Right renal cortex interstitium (tissue), 3 donors: ENCODE measurements at places on chromosomes 1 and 21.

GRCh38 chr1:15246960-15247614 is at the start of gene FHAD1:
TSS of gene FHAD1 (plus strand) at chr1:15247223. CDS start at chr1:15251785, 4,562 bp downstream.
- DNase-seq, result peak; percentile 71

DNA sequence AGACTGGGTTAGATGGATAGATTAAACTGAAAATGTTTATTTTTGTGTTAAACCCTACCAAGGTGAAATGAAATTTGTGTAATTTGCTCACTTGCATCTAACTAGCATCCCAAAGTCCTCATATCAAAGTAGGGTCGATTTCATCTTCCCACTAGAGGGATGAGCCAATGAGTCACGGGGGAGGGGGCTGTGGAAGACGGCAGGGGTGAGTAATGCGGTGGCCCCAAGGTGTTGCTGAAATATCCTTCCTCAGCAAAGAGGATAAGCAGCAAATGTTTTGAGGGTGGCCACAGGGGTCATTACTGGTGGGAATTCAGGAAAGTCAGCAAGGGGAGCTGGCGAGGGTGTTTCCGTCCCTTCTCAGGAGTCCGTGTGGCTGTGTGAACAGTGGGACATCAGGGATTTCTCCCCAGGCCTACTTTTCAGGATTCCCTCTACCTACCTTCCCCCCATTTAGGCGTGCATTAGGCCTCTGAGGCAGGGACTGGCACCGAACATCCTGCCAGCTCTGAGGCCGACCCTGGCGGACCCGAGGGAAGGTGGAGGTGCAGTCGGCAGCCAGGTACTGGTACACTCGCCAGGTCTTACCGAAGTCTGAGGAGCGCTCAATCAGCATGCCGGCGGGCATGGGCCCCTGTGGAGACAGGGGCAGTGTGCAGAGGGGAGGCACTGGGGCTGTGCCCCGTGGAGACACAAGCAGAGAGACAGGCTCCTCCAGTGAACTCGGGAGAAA is 18.1 kb downstream of the LAMB3 start:
- DNase-seq, result no peak

DNA sequence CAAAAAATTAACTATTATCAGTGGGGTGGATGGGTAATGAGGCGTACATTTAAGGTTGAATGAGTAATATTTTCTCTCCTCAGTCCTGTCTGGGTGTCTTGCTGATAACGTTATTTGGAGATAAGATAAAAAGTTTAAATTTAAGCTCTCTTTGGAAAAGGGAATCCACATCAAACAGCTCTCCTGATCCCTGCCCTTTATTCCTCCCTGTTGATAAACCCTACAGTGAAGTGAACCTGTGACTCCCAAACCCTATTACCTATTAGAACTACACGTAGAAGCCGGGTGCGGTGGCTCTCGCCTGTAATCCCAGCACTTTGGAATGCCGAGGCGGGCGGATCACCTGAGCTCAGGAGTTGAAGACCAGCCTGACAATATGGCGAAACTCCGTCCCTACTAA is 9.9 kb upstream of the GPR161 start:
- DNase-seq, result no peak

DNA sequence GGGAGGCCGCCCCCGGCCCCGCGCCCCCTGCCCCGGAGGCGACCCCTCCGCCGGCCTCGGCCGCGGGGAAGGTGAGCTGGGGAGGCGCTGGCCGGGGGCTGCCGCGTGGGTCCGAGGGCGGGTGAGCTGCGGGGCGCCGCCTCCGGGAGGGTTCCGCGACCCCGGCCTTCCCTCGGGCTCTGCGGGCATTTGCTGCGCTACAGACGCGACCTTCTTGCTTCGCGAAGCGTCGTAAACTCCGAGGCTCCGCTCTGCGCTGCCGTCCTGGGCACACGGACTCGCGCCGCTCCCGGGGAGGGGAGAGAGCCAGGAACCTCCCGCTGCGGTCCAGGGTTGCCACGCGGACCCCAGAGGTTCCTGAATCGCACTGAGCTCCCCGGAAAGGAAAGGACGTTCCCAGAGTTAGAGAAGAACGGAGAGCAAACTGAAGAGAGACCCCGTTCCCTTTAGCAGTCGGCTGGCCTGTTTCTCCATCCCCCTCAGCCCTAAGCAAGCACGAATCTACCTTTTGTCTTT is 345 bp downstream of the SLX9 start:
- DNase-seq, result no peak

- DNase-seq, result no peak
Measured at GRCh38 chr21:45644041-45644906, 749 bp downstream of the PCBP3 start.

DNA sequence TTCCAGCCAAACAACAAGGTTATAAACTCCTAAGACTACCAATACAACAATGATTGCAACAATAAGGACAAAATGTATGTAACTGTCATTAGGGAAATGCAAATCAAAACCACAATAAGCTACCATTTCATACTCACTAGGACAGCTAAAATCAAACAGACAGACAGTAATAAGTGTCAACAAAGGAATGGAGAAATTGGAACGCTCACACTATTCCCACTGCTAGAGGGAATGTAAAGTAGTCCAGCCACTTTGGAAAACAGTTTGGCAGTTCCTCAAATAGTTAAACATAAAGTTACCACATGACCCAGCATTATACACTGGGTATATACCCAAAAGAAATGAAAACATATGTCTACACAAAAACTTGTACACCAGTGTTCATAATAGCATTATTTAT is 9.3 kb downstream of the PRKAB2 start:
- no peak for DNase-seq

DNA sequence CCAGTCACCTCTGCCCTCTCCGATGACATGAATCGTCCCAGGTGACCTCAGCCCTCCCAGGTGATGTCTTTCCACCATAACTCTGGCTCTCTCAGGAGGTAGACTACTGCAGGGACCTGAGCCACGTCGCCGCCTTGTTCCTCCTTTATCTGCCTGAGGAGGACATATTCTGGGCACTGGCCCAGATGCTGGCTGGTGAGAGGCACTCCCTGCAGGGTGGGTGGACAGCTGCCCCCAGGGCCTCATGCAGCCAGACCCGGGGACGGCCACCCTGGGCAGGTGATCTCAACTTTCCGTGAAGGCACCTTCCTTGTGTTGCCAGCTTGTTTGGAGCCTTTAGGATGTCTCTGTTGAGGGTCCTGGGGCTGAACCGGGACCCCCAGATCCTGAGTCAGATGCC is 13.9 kb upstream of the ZBTB17 start:
- no peak for DNase-seq

DNA sequence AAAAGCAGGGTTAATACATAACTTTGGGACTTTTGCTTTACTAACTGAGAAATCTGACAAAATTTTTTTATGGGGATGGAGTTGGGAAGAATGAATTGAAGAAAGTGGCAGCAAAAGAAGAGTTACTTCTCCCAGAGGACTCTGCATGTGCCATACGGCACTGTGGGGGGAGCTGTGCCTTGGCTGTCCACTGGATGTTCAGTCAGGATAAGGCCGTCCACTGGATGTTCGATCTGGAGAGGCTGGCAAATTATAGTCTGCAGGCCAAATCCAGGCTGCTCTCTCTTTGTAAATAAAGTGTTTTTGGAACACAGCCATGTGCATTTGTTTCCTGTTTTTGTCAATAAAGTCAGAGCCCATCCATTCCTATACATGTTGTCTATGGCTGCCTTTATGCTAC is 4.5 kb upstream of the MAP3K7CL start:
- no peak for DNase-seq

GRCh38 chr1:40630488-40631223 is 34.8 kb downstream of the RIMS3 start:
- DNase-seq, result peak; percentile 15

GRCh38 chr1:216388558-216388957 is 34.7 kb downstream of the USH2A start:
- no peak for DNase-seq

GRCh38 chr1:171379846-171380245 is 65.9 kb downstream of the FMO4 start:
- DNase-seq, result no peak

DNA sequence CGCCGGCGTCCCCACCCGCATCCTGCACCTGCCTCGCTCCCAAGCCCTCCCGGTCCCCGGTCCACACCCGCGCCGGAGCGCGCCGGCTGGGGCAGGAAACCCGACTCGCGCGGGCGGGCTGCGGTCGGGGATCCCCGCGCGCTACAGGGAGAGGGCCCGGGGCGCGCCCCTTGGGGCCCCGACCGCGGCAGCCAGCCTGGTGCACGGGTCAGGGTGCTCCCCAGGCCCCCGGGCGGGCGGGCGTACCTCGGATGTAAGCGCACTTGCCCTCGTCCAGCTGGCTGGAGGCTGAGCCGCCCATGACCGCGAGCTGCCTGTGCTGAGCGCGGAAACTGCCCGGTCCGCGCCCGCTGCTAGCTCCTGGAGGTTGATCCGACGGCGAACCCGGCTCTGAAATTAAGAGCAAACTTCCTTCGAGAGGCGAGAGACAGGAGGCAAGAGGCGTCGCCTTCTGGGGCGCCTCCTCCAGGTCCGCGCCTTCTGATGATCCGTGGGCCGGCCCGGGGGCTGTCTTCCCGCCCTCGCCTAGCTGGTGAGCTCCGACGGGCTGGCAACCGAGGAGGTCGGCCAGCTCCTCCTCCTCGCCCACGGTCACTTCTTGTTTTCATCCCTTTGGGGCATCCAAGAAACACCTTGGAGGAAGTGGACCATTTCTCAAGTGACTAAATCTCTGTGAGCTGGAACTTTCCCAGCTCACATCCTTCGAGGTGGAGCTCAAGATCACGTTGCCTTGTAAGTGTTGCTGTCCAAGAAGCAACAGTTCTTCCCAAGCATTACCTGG is at the start of gene NIBAN1:
Gene NIBAN1, minus strand, starts transcription at position 453 of the 781 bp plus-strand sequence. Its CDS starts 152 bp downstream, at position 301.
- DNase-seq, result no peak

DNA sequence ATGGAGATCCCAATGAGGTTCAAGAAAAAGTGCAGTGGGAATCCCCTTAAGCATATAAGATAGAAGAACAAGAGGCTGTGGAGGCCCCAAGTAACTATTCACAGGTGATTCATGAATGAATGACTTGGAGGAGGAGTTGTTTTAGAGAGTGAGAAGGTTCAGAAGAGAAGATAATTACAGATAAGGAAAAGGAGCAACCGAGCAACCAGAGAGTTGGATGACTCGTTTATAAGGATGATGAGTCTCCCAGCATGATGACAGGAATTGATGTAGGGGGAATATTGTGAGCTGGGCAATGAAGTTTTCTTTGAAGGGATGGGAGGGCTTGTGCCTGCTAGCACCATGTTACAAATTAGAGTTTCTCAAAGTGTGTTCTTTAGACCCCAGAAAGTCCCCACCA is 9.8 kb downstream of the C8A start:
- no peak for DNase-seq

DNA sequence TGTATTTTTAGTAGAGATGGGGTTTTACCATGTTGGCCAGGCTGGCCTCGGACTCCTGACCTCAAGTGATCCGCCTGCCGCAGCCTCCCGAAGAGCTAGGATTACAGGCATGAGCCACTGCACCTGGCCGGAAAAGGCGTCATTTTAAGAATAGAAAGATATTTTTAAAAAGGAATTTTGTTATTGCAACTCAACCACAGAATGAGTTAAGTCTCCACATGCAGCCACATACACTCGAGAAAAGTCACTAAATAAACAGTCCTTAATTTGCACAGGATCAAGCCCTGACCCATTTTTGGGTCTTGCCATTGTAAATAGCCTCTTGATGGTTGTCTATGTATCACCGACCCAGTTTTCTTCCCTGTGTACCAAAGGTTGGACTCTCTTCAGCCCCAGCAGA is 85.5 kb downstream of the FBXO2 start:
- no peak for DNase-seq

GRCh38 chr1:44242746-44243145 is 29.5 kb downstream of the DMAP1 start:
- no peak for DNase-seq

GRCh38 chr1:4655674-4656532 is 1.5 kb downstream of the AJAP1 start:
- no peak for DNase-seq

DNA sequence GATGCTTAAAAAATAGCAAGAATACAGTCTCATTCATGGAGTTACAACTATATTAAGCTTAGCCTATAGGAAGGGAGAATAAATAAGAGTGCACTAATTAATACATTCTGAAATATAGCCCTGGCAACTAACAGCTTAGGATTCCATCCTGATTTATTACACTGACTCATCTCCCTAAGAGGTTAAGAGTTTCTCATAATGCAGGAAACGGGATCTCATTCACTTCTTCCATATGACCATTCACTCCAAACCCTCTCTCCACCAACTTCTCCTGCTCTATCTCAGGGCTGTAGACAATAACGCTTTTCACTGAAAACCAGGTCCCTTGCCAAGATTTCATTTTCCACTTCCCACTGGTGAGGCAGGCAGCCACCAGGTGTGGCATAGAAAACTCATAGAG is 168.5 kb upstream of the PLD5 start:
- no peak for DNase-seq

- DNase-seq, result no peak
Measured at GRCh38 chr21:44271558-44272283, 10.0 kb upstream of the DNMT3L start.

DNA sequence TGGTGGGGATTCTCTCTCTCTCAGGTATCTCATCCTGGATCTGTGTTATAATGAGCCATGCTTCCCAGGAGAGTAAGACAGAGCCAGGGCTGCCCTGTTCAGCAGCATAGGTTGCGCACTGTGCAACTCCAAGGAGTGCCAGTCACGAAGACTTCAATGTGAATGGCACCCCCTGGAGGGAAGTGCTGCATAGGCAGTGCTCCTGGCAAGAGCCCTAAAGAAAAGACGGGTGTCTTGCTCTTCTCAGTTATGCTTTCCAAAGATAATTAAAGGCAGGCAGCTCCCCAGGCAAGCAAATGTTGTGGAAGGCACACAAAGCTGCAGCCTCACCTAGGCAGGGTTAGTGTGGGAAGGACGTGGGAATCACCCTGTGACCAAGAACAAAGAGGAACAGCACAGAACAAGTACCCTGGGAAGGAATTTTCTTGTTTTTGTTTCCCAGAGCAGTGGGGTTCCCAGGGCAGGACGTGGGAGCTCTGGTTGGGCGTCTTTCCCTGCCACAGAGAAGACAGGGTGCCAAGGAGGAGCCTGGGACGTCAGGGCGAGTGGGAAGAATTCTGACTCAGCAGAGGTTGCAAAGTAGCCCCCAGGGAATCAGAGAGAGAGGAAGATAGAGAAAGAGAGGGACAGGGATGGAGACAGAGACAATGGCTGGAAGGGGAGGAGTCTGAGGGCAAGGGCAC is 120.9 kb downstream of the KCNN3 start:
- no peak for DNase-seq

DNA sequence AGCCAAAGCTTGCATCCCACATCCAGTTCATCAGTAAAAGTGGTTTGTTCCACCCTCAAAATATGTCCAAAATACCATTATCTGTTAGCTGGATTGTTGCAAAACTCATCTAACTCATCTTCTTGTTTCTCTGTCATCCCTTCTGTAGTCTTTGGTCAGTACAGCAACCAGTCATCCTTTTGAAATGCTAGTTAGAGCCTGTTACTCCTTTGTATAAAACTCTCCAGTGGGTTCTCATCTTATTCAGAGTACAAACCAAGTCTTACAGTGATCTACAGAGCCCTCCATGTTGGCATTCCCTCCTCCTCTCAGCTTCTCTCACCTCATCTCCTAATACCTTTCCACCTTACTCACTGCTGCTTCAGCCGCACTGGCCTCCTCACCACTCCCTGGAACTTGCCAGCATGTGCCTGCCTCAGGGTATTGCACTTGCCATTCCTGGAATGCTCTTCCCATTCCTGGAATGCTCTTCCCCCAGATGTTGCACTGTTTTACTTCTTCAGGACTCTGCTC is 70.6 kb downstream of the LAMC1 start:
- DNase-seq, result no peak

- DNase-seq, result no peak
Measured at GRCh38 chr21:45169001-45169400, 94.6 kb downstream of the ADARB1 start.
